COR-L47 (cell line): ENCODE measurements at places on chromosomes 13 and 19.

- DNase-seq, result no peak
Observed at GRCh38 chr13:26469602-26470001, 87.9 kb upstream of the WASF3 start.

GRCh38 chr13:109145631-109146030 lies 516.2 kb downstream of the MYO16 start:
- DNase-seq, result peak; percentile 58

GRCh38 chr13:37072024-37072423 lies 12.5 kb upstream of the SUPT20H start:
- DNase-seq, result no peak

GRCh38 chr13:35884211-35884760 lies 246.9 kb downstream of the DCLK1 start:
- DNase-seq, result no peak

DNA sequence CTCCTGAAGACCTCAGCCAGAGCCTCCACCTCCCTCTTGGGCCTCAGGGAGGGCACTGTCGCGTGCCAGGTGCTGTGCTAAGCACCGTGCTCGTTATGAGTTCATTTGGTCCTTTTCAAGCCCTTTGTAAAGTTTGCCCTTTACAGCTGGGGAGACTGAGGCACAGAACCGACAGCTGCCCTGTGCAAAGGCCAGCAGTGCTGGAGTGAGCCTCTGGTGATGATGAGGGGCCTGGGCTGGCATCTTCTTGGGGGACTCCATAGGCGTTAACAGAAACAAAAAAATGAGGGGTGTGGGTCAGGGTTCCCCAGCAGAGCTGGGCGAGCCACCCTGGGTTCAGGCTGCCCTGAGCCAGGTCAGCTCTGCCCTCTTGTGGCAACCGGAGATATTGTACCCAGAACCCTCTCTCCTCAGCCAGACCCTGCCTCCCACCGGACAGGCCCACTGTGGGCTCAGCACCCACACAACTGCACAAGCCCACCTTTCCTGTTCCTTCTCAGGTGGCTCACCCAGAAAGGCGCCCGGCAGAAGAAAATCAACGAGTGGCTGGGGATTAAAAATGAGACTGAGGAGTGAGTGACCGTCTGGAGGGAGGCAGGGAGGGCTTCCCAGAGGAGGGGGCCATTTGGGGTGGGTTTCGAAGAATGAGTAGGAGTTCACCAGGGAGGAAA lies 5.5 kb upstream of the IFI30 start:
- DNase-seq, result peak; percentile 1

DNA sequence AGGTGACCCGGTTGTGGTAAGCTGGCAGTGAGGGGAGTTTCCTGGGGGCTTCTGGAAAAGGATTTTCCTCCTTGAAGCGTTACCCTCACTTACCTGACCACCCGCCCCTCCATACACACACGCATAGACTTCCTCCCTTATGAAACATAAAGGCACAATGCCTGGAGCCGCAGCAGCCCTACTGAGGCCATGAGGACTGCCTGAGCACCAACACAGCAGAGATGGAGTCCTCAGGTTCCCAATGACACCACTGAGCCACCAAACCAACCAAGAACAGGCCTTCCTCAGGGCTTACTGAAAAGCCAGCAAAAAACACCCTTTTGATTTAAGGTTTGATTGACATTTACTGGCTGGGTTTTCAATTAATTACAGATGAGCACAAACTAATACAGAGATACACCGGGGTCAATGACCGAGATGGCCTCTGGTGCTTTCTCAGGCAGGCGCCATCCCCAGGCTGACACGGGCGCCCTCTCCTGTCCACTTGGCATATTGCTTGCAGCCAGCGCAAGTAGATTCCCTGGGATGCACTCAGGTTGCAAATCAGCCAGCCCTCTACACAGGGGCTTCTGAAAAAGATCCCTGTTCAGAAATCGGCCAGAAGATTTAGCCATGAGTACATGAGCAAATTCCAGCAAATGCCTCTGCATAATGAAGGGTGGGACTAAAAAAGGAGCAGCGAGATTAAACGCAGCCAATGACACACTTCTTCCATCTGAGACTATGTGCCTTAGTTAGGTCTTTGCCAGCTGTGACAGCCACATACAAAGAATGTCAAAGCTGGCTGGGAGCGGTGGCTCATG lies 14.8 kb downstream of the OPA3 start:
- DNase-seq, result no peak

DNA sequence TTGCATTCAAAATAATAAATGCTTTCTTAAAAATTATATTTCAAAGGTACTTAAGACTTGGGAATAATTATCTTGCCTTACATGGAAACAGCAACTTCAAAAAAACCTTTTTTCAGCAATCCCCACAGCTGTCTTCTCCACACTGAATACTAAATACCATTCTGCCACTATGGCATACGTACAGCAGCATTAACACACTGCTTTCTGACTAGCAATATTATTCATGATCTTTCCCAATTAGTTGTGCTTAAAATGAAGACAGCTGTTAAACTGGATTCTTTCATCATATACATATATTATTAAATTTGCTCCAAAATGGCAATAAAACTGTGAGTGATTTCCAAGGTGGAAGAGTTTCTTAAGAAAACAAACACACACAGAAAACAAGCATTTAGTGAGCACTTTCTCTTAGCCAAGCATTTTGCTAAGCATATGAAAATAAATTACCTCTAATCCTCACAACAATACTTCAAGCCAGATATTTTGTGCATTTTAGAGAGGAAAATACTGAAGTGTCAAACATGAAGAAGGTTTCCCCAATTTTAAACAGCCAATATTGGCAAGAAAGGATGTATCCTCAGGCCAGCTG lies 609.5 kb downstream of the SLITRK1 start:
- no peak for DNase-seq

- no peak for DNase-seq
Observed at GRCh38 chr19:48629297-48629598, 7.9 kb downstream of the DBP start.

- no peak for DNase-seq
Observed at GRCh38 chr13:46057256-46058015, 4.9 kb upstream of the ZC3H13 start.

- DNase-seq, result no peak
Observed at GRCh38 chr19:4013886-4014540, 6.5 kb downstream of the PIAS4 start.

DNA sequence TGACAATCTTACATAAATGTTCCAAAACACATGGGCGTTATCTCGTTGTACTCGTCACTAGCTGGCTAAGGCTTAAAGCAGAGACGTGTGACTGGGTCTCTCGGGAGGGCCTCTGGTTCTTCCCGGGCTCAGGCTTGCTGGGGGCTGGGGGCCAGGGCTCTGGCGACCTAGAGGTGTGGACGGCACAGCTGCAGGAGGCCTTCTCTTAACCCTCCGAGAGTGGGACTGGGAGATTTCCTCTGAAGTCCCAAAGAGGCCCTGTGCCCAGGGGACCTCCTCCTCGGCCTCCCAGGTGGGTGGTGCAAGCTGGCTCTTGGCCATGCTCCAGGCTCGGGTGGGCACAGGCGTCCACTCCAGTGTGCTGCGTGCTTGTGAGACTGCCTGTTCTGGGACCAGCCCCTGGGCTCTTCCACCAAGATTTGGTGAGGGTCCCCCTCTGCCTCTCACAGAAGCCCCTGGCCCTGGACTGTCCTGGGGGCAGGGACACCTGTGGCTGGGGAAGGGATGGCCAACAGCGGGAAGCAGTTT lies 2.2 kb downstream of the CAPS start:
- DNase-seq, result no peak

DNA sequence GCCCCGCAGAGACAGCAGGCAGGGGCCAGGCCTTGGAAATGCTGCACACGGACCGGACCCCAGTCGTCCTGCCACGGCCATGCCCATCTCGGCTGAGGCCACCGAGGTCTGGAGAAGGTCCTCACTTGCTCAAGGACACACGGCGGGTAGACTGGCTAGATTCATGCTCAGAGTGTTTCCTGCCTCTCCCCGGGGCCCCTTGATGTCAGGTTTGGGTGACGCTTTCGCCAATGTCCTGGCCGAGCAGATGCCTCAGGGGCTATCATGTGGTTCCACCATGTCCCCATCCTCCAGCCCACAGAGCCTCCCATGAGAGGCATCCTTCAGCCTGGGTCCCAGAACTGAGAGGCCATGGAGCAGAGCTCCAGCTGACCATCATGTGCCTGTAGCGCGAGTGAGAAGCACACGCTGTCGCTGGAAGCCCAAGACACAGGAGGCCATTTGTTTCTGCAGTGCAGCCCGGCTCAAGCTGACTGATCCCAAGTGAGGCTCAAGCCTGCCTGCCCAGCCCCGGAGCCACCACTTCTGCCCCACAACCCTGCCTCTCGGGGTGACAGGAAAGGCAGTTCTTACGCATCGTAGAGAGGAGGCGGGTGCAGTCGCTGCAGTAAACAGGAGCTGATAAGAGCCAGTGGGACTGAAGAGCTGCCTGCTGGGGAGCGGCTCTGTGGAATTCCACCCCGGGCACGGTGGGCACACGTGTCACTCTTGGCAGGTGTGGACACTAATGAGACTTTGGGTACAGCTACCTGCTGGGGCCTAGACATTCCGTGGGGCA lies 53.9 kb upstream of the GAS6 start:
- no peak for DNase-seq

DNA sequence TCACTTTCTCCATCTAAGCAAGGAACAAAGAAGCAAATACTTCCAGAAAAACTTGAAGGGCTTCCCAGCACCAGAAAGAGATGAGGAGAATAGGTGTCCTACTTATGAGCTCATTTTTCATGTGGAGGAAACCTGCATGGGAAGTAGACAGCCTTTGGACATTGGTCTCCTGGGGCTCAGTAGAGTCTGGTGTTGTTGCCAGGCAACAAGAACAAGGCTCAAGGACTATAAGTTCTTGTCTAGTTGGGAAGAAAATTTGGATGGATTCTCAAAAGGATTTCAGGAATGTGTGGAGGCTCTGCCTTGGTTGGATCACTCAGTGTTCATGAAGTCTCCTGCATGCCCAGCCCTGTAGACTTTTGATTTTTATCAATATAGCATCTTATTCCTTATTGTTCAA lies 84.5 kb downstream of the MBNL2 start:
- no peak for DNase-seq

DNA sequence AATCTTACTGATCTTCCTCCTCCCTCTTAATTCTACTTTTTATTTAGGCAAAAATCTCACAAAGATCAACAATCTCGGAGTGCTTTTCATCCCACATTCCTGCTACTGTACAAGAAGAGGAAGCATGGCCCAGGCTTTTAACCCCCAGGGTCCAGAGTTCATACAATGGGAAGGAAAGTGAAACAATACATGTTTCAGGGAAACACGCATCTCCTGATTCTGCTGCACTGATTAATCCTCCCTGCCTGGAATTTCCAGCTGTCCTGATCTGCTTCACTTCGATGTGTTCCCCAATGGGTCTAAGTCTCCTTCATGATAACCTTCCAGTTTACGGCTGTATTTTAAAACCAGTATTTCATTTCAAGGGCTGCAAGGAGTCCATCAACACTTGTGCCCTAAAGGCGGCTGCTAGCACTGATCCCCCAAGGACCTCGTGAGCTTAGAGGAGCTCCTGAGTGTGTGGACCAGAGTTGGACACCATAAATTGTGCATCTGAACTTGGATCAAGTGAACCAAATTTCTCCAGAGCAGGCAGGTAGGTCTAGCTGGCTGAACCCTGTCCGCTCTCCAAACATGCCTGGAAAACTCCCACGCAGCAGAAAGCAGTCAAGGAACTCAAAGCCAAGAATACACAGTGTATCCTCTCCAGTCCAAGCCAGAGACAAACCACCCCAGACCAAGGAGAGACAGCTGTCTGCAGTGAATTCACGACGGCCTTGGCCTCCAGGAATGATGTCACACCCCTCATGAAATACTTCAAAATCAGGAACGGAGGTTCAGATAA lies 44.3 kb downstream of the COL4A1 start:
- no peak for DNase-seq

DNA sequence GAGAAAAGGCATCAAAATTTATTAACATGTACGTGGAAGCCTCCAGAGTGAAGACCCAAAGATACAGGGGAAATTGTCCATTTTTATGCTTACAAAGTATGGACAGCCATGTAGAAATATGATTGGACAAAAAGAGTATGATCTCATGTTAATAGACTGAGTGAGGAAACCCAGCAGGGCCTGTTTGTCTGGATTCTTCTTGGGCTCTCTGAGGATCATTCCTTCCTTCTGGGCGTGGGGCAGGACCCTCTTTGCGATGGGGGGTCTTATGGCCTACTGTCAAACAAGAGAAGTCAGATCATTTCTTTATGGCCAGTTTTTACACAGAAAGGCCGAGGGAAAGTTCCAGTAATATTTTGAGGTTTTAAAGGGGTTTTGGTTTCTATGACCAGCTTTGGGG lies 110.8 kb downstream of the ESD start:
- no peak for DNase-seq

- DNase-seq, result no peak
Observed at GRCh38 chr13:112452380-112453206, 76.4 kb downstream of the SPACA7 start.

DNA sequence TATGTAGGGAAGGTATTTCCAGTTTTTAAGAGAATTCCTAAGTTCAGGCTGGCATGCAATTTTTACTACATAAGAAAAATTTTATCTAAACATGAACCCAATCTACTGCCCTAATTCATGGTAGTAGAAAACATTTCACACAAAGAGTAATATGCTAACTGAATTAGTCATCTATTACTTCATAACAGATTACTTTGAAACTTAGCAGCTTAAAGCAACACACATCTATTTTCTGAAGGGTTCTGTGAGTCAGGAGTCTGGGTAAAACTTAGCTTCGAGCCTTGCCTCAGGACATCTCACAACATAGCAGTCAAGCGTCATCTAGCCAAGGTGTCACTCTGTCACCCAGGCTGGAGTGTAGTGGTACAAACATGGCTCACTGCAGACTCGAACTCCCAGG lies 537.5 kb downstream of the DCT start:
- no peak for DNase-seq
